ENCODE measurements at places on chromosomes 6 and 20.

- no peak for DNase-seq
Observed at GRCh38 chr6:14665827-14666724, 548.5 kb downstream of the CD83 start.

- no peak for DNase-seq
Observed at GRCh38 chr6:24537771-24538385, 43.1 kb downstream of the ALDH5A1 start.

GRCh38 chr20:18754030-18754652 is 59.4 kb upstream of the SCP2D1 start:
- DNase-seq: no peak

DNA sequence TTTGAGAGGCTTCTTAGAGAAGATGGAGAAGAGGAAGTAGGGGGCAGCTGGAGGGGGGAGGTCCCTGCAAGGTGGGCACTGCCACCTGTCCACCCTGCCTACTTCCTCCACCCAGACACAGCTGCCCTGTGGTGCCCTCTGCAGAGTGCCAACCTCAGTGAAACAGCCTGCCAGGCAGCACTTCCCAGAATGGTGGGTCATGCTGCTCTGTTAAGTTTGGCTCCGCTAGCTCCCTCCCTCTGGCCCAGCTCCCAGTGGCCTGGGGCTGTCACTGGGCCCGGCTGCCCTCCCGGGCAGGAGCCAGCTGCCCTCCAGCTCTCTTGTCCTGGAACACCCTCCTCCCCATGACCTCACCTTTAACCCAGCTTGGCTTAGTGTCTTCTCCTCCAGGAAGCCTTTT is 5.1 kb upstream of the EPB41L1 start:
- no peak for DNase-seq

- DNase-seq: no peak
Observed at GRCh38 chr20:54397292-54398140, 77.9 kb upstream of the DOK5 start.

DNA sequence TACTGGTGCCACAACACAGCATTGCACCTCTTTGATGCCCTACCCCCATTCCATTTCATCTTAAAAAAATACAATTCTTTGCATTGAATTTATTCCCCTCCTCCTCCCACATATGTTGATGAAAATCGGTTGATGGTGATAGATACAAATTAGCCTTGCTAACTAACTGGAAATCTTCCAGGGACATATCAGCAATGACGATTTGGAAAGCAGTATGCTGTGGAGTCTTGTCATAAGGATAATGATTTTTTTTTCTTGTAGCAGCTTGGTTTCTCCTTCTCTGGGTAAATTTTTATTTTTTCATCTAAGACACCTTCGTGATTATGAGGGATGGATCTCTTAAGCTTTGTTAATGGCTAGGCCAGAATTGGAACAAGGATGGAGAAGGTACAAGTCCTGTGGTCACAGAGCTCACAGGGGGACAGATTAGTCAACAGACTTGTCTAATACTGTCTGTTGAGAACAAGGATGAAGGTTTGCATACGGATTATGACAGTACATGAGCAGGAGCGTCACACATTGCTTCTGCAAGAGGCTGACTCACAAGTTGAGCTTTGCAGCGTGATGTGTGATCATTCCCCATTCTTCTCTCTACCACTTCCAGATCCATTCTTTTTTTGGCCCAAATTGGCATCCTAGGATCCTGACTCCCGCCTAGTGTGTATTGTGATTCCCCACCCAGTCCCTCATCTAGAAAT is 233.1 kb upstream of the FERMT1 start:
- DNase-seq: no peak

Data from stimulated activated CD4-positive, alpha-beta T cell treated with anti-CD3 and anti-CD28 coated beads, Interleukin-1b, Interleukin-23, amount 100 ng/mL, for 1 hour (primary cell).